ENCODE measurements at places on chromosomes 16 and 17.

GRCh38 chr16:65122724-65123395 is 997 bp upstream of the CDH11 start:
- no peak for DNase-seq

DNA sequence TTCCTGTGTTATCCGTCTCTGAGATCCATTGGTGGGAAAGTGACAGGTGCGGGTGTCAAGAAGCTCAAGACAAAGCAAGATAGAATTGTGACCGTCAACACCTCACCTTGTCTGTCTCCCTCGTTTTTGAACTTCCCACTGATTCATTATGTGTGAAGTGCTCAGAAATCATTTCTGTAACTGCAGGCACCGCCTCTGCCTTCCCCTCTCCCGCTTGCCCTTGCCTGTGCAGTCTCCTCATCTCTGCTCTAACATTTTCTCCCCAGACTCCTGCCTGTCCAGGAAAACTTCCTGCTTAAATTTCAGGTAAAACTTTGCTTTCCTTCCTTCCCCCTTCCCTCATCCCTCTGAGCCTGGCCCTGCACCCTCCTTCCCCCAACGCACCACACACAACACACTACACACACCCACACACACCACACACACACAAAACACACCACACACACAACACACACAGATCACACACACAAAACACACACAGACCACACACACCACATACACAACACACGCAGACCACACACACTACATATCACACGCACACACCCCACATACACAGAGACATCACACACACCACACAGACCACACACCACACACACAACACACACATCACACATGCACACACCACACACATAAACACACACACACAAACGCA is 25.7 kb downstream of the CALB2 start:
- no peak for DNase-seq

- no peak for DNase-seq
Observed at GRCh38 chr17:33112763-33113162, 121.1 kb downstream of the SPACA3 start.

- DNase-seq: no peak
Observed at GRCh38 chr17:9512323-9513168, 63.1 kb downstream of the STX8 start.

GRCh38 chr16:67718668-67719047 is 458 bp downstream of the GFOD2 start:
- no peak for DNase-seq

- DNase-seq: no peak
Observed at GRCh38 chr17:7982173-7982572, 20.2 kb upstream of the GUCY2D start.

DNA sequence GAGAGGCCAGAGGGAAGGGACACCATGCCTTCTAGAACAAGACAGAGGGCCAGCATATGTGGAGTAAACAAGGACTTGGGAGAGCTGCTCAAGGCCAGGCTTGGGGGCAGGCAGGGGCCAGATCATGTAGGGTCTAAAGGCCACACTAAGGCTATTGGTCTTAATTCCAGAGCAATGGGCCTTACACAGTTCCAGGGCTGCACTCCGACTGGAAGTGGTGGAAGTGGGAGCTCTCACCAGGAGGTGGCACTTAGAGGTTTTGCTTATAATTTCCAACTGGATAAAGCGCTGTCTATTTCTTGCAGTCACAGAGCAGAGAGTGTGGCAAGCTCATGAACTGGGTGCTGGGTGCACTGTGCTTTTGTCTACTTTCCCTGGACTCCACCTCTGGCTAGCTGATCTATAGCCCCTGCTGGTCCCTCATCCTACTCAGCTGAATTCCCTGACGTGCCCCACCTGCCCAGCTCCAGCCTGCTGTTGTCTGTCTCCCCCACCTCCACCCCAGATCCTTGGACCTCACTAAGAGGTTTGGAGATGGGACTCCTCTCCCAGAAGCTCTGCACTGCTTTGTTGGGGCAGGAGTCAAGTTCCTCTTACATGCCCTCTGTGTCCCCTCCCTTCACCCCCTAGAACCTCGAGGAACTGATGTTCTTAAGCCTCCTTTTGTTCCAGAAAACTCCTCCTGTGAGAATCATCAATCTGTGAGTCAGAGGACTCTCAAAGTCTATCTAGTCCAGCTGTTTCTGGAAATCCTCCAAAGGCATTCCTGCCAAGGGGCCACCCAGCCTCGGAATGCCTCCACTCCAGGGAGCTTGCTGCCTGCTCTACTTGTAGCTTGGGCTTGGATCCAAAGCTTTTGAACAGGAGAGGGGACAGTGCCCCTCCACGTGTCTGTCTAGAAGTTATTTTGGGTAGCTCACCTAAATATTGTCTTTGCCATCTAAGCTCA is 48.1 kb upstream of the KSR1 start:
- DNase-seq: no peak

- no peak for DNase-seq
Observed at GRCh38 chr17:5610956-5611355, 26.6 kb upstream of the NLRP1 start.

- DNase-seq: no peak
Observed at GRCh38 chr16:22214889-22215288, 8.8 kb downstream of the EEF2K start.

GRCh38 chr17:65028545-65028843 is 28.0 kb downstream of the GNA13 start:
- no peak for DNase-seq
